ENCODE measurements at places on chromosomes 16 and 17.
A peak's percentile ranks its signal among the peaks of the same experiment; 100 is the strongest.

DNA sequence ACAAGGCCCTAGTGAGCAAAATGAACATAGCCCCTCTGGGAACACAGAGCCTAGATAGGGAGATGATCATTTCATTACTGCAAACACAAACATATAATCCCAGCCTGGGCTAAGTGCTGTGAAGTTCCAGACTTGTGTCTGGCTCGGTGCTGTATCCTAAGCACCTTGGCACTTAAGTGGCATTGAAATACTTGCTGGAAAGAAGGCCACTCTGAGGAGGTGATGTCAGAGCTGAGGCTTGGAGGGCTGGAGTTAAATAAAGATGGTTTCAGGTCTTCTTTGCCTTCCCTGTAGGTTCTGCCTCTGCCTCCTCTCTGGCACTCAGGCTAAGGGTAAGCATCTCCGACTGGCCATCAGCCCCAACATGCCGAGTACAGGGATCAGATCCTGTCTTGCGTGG is 2.4 kb upstream of the CACNA1G start:
- no peak for DNase-seq

- DNase-seq = peak; percentile 66
Measured at GRCh38 chr16:89216315-89217137, 977 bp upstream of the ZNF778 start.

DNA sequence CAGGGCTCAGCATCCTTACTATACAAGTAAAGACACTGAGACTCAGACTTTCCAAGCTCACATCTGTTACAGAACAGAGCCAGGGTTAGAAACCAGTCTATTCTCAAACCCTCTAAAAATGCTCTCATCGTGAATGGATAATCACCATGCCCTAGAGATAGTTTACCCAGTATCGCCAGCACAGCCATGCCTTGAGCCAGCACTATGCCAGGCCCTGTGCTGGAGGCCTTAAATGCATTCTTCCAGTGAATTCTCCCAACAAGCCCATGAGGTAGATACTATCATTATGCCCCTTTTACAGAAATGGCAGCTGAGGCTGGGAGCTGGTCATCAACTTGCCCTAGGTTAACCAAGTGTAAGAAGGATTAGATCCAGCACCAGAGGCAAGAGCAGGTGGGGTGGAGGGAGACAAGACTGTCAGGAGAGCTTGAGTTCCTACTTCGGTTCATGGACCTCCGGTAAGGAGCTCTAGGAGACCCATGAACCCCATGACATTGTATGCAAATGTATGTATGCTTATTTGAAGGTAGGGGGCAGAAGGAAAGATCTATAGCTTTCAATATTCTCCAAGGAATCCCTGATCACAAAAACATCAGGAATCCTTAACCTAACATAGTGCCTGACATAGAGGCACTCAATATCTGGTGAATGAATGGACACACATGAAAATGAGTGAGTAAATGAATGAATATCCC is 5.2 kb downstream of the KRT14 start:
- no peak for DNase-seq

- no peak for DNase-seq
Measured at GRCh38 chr16:83402160-83402814, 405.5 kb upstream of the HSBP1 start.

DNA sequence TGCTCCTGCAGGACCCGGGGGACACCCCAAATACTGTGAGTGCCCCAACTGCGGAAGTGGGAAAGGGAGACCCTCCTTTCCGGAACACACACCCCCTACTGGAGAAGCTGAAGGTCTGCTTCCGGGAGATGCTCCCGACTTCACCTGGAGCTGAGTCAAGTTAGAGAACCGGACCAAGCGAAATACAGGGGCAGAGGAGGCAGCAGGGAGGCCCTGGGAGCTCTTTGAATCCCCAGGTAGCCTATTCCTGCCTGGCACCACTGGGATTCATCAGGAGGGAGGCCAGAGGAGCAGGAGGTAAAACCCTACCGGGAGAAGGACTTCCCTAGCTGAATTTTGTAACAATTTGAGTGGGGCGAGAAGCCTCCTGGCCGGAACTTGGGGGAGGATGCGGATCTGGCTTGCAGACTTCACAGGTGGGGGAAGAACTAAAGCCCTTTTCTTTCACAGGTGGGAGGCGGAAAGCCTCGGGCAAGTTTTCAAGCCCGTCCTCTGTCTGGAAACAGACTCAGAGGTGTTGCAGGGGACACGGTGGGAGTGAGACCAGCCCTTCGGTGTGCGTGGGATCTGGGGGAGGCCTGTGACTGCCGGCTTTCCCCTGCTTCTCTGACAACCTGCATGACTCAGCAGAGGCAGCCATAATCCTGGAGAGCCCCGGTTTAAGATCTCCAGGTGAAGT is 22.4 kb upstream of the TEKT1 start:
- DNase-seq = peak; percentile 5

- DNase-seq = no peak
Measured at GRCh38 chr16:46894036-46894672, 10.0 kb downstream of the GPT2 start.

DNA sequence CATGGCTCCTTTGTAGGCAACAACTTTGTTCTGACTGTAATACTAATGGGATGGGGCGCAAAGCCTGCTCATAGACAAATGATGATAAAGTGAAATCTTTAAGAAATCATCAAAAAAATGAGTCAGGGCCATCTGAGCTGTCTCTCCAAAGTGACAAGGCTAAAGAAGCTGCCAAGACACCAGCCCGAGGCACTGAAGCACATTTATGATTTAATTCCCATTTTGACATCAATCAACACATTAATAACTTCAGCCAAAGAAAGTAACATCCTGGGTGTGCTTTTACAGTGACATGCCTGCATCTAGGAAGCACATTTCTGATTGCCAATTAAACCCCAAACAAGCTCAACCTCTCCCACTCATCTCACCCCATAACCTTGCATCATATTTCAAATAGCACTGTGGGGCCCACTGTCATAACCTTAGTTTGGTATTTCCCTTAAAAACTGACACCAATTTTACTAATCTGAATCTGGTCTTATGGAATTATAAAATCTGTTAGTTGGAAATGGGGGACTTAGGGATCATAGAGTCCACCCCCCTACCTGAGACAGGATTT is 676.6 kb downstream of the TOX3 start:
- no peak for DNase-seq

GRCh38 chr16:51896013-51896412 is 650.9 kb downstream of the TOX3 start:
- DNase-seq = no peak

- DNase-seq = no peak
Measured at GRCh38 chr16:82252582-82252981, 82.6 kb upstream of the MPHOSPH6 start.

DNA sequence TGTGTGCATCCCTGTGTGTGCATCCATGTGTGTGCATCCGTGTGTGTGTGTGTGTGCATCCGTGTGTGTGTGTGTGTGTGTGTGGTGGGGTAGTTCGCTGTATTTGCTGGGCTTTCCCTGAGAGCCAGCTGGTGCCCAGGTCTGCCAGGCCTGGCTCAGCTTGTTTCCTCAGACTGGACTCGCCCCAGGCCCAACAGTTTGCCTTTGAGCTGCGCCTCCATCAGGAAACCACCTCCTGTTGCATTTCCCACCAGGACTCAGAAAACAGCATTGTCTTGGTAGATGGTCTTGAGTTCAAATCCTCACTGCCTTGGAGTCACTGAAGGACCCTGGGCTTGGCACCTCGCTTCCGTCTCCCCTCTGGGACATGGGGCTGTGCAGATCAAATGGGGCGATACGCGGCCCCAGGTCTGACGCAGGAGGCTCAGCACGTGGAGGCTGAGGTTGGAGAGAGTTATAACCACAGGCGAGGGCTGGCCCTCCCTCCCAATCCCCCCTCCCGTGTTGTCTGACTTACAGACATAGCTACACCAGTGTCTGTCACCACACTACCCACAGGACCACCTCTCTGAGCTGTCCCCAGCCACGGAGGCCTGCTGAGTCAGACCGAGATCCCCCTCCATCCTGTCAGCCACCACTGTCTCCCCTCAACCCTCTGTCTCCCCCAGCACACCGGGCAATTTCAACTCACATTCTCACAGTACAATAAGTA is 4.7 kb downstream of the ITGAE start:
- no peak for DNase-seq

DNA sequence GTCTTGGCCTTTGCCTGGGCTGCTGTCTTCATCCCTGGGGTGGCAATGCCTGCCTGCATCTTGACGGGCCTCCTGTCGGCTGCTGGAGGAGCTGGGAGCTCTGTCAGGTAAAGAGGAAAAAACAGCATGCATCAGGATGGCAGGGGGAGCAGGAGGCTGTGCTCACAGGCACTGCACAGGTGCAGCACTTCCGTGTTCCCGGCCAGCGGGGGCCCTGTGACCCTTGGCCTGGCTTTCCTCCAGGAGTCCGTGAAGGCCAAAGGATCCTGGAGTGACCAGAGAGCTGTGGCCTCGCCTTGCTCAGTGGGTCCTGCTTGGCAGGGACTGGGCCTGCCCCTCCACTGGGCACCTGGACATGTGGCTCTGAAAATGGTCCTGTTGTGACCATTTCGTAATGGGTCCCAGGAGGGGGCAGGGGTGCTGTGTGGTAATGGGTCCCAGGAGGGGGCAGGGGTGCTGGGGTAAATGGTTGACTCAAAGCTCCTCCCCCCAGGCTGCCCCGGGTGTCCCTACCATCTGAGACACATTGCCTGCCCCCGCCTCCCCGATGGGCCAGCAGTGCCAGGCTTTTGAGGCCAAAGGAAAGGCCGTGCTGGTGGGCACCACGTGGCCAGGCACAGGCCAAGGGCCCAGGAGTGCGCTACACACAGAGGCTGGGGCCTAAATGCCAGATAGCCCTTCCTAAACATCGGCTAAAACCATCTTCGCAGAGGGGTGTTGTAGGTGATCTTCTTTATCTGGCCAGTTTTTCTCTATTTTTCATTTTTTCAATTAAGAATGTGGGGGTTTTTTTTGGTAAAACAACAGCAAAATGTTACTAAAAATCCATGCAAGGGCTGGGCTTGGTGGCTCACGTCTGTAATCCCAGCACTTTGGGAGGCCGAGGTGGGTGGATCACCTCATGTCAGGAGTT is 4.0 kb upstream of the FASN start:
- no peak for DNase-seq

- no peak for DNase-seq
Measured at GRCh38 chr16:82240111-82240510, 70.1 kb upstream of the MPHOSPH6 start.

GRCh38 chr17:12659500-12659899 is 6.2 kb upstream of the MYOCD start:
- no peak for DNase-seq

All from right renal pelvis (tissue), 4 donors.